ENCODE measurements at places on chromosomes 5 and 9. TPM values are rescaled to one million over a fixed set of nuclear protein-coding genes. Genes with fewer than 3 reads are reported as not detected.

CEP72 gene
- 7.8 TPM for total RNA-seq

DMRT3 gene
- total RNA-seq: not detected

FAXDC2 gene
- 14.1 TPM for total RNA-seq

ARL14EPL gene
- total RNA-seq: not detected

PHYHD1 gene
- 59.0 TPM for total RNA-seq

SAPCD2 gene
- total RNA-seq: 2.3 TPM

ADGRD2 gene
- total RNA-seq: not detected

FAM200C gene
- 4.8 TPM for total RNA-seq

PKD2L2 gene
- not detected for total RNA-seq

DNA sequence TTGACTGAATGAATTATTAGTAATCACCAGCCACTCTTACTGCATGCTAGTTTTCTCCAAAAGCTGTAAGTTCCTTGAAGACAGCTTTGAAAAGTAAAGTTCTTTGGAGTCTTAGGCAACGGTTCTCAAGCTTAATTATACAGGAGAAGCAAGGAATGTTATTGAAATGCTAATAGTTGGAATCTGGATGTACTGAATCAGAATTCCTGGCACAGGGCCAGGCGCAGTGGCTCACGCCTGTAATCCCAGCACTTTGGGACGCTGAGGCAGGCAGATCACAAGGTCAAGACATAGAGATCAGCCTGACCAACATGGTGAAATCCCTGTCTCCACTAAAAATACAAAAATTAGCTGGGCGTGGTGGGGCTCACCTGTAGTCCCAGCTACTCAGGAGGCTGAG lies 33.4 kb downstream of the GRIA1 start:
- DNase-seq: no peak

DNA sequence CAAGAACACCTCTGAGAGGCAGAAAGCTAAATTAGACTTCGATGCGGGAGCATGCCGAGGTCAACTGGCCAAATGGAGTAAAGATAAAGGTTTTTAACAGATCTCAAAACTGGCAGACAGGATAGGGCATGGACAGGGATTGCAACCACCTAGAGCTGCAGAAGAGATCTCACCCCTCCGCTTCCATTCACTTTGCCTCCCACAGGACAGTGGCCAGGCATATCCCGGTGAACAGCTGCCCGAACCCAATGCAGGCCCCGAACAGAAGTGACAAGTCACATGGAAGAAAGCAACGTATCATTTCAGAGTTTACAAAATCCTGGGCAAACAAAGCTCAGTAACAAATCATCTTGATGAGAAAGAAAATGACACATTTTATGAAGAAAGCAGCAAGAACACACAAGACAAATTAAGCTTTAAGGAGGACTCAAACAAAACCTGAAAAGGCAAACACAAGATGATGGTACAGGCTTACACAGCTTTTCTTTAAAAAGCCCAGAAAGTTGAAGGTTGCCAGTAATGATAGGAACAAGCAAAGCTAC lies 18.4 kb downstream of the RNF130 start:
- no peak for DNase-seq

GRCh38 chr5:117195076-117195475 lies 620.5 kb upstream of the SEMA6A start:
- peak; percentile 62 for DNase-seq

DNA sequence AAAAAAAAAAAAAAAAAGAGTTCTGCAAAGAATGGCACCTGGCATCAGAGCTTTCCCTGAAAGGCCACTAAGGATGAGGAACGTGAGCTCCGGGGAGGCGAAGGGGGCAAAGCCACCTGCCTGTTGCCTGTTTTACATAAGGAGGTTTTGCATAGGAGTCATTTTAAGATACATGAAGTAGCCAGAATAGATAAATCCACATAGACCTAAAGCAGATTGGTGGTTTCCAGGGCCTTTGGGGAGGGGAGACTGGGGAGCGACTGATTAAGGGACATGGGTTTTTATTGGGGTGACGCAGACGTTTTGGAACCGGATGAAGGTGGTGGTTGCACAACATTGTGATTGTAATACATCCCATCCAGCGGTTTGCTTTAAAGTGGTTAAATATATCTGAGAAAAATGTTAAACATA lies 7.1 kb downstream of the NEK6 start:
- no peak for DNase-seq

DNA sequence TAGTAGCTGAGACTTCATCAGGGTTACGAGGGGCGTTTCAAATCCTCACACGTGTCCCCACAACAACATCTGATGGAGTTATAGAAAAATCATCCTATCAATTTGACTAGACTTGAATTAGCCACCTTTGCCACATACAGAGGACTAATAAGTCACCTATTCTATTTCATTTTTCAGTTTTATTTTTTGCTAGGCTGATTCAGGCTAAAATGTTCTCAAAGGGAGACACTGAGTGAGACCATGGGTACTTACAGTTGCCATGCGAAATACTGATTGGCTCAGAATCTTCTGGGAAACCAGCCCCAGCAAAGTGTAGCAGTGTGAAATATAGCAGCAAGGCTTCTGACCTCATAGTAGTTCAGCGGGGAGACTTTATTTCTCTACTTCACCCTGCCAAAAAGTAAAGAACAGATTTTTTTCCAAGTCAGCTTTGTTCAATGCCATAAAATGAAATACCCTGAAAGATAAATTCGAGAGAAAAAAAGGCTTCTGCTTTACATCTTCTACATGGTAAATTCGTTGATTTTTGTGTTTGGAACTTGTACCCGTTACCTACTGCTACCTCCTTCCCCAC lies 69.9 kb downstream of the SEMA6A start:
- no peak for DNase-seq

- peak; percentile 80 for DNase-seq
Observed at GRCh38 chr5:124661317-124662141, 84.9 kb downstream of the ZNF608 start.

DNA sequence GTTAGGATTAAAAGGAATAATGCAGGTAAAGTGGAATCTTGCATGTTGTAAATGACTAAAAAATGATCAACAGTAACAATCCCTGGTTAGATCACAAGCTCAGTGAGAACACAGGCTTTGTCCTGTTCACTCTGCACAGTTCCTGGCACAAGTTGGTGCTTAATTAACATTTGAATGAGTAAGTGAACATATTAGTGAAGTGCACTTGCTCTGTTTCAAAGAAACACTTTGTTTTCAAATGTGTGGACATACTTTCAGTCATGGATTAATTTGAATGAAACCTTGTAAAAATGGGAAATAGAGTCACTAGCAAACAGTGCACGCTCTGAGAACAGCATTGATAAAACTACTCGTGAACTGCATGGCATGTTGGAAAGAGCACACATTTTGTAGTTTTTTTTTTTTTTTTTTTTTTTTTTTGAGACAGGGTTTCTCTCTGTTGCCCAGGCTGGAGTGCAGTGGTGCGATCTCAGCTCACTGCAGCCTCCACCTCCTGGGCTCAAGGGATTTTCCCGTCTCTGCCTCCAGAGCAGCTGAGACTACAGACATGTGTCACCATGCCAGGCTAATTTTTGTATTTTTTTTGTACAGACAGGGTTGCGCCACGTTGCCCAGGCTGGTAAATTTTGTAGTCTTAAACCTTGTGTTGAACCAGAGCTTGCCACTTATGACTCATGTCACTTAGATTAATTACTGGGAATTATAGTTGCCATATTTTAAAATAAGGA lies 159.9 kb downstream of the LURAP1L start:
- DNase-seq: no peak

- DNase-seq: no peak
Observed at GRCh38 chr5:54717870-54718269, 200.3 kb downstream of the SNX18 start.

GRCh38 chr9:126457175-126457547 lies 130.5 kb downstream of the MVB12B start:
- no peak for DNase-seq

DNA sequence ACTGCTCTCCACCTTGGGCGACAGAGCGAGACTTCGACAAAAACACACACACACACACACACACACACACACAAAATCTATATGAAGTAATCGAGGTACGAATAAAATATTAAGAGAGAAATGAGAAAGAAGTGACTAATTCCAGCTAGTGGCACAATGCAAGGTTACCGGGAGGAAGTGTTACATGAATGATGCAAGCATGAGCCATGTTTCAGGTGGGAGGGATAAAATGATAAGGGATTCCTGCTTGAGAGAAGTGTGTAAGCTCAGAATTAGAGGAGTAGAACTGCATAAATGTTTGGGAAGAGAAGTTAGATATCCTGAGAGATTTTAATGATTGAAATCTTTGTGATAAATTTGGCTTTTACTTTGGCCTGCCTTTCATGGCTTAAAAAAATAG lies 18.8 kb downstream of the HAPLN1 start:
- DNase-seq: no peak

GRCh38 chr5:64213011-64213410 lies 47.4 kb downstream of the RNF180 start:
- no peak for DNase-seq

- DNase-seq: no peak
Observed at GRCh38 chr9:114250648-114251047, 72.2 kb upstream of the ORM1 start.

DNA sequence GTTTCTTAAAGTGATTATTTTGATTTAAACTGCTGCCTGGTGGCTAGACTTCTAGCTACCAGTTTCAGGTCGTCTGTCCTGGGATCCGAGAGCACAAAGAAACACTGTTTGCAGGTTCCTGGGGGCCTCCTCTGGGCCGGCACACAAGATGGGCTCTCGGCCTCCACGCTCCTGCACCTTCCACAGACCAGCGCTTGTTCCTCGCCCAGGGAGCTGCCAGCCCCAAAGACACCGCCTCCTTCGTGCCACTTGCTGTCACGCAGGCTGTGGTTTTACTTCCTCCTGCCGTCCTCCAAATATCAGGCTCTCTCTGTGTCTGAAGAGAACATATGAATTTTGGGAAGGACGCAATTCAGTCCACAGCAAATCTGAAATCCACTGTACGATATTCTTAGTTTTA lies 105.8 kb downstream of the ROR2 start:
- DNase-seq: no peak

- DNase-seq: no peak
Observed at GRCh38 chr5:43675357-43675756, 72.4 kb downstream of the NNT start.

DNA sequence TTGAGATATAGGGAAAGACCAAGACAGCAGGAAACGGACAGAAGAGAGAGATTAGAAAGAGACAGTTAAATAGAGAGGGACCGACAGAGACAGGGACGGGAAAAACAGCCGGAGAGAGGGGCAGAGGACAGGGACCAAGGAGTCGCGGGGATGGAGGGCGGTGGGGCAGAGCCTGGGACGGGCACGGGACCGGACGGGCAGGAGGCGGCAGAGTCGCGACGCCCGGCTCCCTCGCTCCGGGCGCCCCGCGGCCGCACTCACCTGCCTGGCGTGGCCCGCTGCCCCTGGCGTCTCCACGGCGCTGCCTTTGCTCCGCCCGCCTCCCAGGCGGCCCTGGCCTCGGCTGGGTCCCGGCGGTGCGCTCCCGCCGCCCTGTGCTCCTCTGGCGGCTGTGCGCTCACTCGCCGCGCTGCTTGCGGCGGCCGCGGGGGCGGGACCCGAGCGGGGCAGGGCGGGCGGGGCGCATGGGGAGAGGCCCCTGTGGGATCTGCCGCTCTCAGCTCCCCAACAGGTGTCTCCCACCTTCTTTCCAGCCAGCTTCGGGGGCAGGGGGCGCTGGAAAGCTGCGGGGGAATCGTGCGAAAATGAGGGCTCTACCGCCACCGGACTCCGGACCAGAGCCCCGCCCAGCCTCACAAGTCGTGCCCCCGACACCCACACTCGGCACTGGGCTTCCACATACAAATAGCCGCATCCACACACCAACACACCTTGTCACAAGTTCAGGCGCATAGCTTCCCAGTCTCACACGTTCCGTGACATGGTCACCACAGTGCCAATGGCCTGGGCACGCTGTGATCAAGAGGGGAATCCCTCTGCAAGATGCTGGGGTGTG lies at the start of gene ARID3C:
Gene ARID3C, minus strand, starts transcription at position 411 of the 835 bp plus-strand sequence. CDS start 1,052 bp downstream, outside the sequence.
- DNase-seq: no peak

DNA sequence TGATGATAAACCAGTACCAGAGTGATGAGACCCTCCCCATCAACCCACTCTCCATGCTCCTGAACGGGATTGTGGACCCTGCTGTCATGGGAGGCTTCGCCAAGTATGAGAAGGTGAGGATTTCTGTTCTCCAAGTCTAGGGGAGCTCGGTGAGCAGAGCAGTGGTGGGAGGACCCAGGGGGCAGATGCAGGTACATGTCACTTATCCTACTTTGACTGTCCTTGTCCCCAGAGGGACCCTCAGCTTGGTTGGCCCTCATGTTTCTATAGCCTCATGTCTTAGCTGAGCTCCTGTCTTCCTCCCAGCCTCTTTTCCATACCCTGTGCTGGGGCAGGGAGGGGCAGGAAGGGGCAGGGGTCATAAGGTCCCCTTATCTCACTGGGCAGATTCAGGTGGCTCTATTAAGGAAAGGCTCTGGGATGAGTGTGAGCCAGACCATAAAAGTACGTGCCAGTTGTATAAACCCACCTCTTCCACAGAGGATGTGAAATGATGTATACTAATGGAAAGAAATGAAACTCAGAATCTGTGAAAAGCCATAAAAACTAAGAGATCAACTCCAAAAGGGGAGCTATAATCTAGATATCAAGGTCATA lies 38.0 kb upstream of the FOXI1 start:
- no peak for DNase-seq

- DNase-seq: no peak
Observed at GRCh38 chr9:79939819-79940218, 368.1 kb downstream of the TLE4 start.

DNA sequence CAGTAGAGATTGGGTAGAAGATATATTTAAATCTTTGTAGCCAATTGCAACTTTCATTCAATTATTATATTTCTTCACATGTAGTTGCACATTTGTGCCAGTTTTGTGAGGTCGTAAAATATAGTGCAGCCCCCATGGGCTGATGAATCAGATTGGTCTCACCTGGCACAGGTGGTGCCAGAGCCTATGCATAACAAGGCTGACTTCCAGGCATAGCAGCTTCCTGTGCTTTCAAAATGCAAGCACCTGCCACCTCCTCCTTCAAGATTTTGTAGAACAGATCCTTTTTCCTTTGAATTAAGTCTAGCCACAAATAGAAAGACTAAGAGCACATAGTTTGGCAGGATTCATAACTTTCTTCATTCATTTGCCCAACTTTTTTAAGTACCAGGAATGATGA lies 87.1 kb downstream of the STARD4 start:
- DNase-seq: no peak

DNA sequence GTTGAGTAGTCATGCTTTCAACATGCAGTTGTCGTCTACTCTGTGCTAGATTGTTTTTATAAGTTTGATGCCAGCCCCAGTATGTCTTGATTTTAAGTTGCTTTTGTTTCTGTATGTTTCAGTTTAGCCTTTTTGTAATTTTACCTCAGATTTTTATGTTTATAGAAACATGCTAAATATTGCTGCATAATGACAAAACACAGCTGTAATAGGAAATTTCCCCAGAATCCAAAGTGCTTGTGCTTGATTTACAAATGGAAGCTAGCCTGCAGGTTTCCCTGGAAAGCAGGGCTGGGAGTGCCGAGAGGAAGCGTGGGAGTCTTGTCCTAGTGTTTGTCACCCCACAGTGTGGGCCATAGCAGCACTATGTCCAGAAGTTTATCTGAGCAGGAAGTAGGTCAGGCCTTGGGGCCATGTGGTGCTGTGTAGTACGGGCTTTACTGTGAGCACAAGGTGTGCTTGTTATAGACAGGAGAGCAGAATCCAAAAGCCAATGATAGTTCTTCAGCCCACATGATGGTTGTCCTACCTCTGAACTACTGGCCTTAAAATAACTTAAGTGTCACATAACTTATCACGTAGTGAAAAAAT lies 100.0 kb upstream of the NREP start:
- DNase-seq: no peak

GRCh38 chr5:14327624-14328023 lies 184.5 kb downstream of the TRIO start:
- no peak for DNase-seq

GRCh38 chr5:159992566-159992965 lies 16.4 kb upstream of the TTC1 start:
- no peak for DNase-seq

Data from kidney (tissue), 22 donors.